ENCODE measurements at places on chromosomes 1 and 21.

- no peak for DNase-seq
Measured at GRCh38 chr21:16983420-16983819, 529.4 kb upstream of the CXADR start.

DNA sequence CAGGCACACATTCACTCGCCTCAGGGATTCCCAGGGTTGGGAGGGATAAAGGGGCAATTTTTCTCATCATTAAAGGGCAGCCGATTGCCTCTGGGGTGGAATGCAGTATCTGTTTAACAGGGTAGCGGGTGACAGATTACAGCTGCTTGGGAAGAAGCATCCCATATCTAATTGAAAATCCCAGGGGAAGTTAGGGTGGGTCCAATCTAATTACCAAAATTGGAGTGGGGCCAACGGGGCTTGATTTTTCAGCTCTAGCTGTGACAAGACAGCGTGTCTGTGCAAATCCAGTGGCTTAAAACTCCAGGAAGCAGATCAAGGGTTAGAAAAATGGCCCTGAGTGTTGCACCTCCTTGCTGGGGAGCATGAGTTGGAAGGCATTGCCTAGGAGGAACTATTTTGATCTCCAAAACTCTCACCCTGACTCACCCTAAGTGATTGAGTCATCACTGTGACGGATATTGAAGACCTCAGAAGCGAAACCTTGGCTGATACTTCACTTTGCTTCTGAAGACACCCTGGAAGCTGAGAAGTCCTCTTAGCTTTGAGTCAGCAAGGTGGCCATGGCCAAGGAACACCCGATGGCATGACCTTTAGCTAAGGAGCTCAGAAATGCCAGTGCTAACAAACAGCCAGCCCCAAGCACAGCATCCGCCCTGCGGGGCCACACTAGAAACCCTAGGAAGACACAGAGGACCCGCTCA, 46.0 kb downstream of the GRHL3 start:
- no peak for DNase-seq

DNA sequence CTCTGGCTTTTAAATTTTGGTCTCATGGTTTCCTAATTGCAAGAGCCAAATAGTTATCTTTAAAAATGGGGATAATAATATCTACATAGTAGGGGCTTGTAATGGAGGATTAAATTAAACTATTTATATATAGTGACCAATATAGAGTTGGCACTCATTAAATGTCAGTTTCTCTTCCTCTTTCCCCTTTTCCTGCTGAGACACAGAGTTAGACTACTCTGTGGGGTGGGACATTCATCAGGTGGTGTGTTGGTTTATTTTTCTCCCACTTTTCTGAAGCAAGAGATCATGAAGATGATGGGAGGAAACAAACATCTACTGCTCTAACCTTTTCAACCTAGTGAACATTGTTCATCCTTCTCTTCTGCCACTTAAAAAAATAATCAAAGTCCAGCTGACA, 17.3 kb upstream of the RAP1A start:
- DNase-seq, result no peak

DNA sequence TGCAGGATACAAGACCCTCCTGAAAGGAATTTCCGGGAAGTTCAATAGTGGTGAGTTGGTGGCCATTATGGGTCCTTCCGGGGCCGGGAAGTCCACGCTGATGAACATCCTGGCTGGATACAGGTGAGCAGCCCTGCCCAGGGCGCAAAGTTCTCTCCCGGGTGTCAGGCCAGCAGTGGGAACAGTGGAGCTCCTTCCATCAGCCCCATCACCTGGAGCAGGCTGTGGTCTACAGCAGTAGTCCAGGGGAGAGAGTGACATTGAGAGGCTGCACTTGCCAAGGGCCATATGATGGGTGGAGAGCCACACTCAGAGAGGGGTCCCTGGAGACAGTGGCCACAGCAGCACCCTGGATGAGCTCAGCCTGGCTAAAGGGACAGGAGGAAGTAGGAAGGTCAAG, 44.1 kb downstream of the TFF3 start:
- DNase-seq, result no peak

DNA sequence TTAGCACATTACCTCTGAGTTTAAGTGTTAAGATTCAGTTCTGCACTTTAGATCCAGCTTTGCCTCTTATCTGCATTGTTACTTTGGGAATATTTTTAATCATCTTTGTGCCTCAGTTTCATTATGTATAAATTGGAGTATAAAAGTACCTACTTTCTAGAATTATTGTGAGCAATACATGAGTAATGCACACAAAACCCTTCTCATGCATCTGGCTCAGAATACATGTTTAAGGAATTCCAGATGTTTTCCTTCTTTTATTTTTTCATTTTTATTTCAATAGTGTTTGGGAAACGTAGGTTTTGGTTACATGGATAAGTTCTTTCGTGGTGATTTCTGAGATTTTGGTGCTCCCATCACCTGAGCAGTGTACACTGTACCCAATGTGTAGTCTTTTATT, 14.2 kb downstream of the C8A start:
- DNase-seq, result no peak

DNA sequence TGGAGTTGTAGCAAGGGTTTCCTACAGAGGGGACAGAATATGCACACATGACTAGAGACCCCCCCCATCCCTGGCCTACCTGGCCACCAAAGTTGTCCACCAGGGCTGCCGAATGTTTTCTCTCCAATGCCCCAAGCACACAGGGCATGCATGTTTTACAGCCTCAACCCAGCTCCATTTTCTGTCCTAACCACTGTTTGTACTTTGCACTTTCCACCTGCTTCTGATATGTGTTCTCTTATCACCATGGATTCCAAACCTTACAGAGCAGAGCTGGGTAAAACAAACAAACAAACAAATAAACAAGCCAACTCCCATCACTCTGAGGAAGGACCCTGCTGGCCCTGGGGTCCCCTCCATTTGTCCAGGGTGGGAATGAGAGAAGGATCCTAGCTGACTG, 27.3 kb downstream of the CLIC6 start:
- DNase-seq, result no peak

GRCh38 chr1:61237147-61237546, 154.8 kb downstream of the NFIA start:
- no peak for DNase-seq

DNA sequence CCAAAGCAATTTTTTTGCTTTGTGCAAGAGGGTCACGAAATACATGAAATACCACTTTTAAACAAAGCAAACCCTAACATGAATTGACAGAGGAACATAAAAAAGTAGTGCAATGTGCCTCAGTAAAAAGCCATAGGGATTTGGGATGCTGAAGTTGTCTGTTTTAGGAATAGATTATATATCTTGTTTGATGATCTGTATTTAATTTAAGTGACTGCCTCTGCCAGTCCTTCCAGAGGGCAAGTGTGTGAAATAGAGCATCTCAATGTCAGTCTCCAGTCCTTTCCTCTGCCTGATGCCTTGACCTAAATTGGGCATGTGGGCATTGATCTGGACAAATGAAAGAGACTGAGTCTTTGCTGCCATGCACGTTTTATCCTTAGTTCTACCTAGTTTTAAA, 222.8 kb downstream of the PTPRC start:
- DNase-seq, result no peak

GRCh38 chr1:169484683-169485430, 887 bp downstream of the SLC19A2 start:
- DNase-seq, result no peak

- no peak for DNase-seq
Measured at GRCh38 chr1:89125240-89125912, 538 bp downstream of the GBP2 start.

DNA sequence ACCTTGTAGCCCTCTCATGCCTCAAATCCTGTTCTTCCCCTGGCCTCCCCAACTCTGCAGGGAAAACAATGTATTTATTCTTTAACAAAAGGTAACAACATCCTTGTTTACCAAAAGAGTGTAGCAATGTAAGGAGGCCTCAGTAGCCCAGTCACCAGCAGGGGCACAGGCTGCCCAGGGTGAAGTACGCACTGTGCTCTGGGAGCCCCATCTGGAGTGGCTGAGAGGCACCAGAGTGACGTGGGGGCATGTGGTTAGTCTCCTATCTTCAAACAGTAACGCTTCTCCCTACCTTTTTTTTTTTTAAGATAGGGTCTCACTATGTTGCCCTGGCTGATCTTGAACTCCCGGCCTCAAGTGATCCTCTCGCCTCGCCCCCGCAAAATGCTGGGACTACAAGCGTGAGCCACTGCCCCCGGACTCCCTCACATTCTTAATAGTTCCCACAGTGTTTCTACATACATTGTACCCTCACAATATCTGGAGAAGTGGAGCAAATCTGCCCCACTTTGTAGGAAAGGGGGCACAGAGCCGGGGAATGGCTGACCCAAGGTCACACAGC, 51.3 kb upstream of the ECE1 start:
- no peak for DNase-seq

All from T follicular helper cell (primary cell).